ENCODE measurements at places on chromosomes 2 and 18.

DNA sequence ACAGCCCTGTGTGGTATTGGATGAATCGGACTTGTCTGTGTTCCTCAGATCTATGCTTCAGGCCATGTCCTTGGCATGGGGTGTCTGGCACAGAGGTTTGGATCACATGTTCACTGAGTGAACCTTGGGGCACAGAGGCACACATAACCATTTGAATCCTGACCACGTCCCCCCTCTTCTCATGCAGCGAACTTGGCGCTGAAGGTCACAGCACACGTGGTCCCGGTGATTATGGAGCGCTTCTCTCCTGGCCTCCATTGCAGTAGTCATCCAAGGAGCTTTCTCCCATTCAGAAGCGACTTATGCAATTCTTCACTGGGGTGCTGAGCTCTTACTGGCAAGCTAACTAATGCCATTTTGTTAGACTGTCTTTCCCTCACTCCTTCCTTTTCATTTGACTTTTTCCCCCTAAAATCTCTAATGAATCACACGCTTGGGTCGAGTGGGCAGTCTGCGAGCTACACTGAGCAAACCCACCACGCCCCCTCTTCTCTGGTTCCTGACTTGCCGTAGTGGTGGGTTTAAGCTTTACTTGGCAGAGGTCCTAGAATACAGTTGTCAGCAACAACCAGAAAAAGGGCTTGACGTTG is 59.4 kb downstream of the KCNG2 start:
- DNase-seq = peak; percentile 33

DNA sequence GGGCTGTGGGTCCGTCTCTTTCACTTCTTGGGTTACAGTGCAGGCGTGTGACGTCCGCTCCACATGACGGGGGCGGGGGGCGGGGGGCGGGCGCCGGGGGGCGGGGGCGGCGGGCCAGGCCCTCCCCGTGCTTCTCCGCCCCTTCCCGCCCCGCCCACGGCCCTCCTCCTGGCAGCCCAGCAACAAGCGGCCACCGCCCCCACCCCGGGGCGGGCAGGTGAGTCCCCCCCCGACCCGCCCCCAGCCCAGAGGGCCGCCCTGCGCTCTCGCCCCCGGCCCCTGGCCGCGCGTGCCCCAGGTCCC is 3.6 kb downstream of the ZNF516 start:
- DNase-seq = no peak

DNA sequence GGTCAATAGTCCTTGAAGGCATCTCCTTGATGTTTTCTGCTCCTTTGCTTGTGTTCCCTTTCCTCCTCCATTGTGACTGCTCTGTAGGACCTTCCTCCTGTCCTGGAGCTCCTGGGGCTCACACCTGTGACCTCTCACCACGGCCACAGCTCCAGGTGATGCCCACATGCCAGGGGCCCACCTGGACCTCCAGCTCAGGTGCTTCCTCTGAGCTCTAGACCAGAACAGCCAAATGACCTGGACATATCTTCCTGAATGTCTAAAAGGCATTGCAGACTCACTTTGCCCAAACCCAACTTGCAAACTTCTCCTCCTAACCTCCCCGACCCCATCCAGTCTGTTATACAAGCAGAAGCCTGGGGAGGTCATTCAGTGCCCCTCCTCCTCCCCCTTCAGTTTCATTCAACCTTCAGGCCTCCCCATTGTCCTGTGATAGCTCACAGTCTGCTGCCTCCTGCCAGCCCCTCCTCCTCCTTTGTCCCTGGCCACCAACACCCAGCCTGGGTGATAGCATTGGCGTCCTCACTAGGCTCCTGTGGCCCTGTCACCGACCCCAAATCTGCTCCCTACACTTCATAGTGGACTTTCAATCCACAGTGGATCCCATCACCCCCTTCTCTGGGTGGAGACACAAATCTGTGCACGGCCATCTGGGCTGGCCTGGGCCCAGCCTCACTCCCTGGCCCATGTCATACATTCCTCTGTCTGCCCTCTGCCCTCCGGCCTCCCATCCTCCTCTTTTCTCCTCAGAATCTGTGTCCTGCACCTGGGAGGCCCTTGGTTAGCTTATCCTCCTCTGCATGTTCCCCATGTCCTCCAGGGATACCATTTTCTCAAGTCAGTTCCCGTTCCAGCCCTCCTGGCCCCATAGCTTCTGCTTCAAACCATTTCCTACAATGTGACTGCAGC is 310.4 kb upstream of the HDAC4 start:
- no peak for DNase-seq

GRCh38 chr2:74562126-74562775 is 7.7 kb downstream of the DOK1 start:
- no peak for DNase-seq

DNA sequence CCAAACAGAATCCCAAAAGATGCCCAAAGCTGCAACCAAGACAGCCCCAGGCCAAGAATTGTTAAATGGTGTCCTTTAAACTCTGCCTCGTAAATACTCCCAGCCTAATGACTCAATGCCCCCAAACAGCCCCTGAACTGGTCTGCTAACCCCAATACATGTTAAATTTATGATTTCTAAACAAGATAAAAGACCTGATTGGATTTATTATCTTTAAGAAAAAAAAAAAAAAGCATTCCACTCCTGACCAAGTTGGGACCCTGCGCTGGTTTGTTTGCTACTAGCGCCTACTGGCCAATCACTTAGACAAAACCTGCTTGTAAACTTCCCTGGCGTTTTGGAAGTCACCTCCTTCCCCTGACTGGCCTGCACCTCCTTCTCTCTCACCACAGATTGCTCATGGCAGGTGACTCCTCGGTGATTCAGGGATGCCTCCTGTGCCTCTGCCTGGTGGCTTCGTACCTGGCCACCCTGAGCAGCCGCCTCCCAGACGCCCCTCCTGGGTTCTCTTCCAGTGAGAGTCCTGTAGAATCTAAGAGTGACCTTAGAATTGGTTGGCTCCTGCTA is 121.3 kb downstream of the BCL11A start:
- no peak for DNase-seq

DNA sequence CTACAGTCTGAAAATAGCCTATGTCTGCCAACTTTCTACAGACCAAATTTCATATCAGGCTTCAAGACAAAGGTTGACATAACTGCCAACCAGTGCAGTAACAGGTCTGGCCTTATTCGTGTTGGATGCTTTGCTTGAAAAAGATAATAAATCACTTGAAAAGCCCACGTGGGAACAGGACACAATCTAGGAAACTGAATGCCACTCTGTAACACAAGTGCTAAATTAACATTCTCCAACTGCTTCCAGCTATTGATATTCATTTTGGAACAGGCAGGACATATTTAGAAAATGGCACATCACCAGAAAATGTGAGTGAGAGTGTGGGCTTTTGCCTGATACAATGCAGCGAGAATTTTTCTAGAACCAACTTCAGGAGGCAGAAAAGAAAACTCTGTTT is 165.9 kb upstream of the CCDC150 start:
- no peak for DNase-seq
